ENCODE measurements at places on chromosomes 4 and X.

DNA sequence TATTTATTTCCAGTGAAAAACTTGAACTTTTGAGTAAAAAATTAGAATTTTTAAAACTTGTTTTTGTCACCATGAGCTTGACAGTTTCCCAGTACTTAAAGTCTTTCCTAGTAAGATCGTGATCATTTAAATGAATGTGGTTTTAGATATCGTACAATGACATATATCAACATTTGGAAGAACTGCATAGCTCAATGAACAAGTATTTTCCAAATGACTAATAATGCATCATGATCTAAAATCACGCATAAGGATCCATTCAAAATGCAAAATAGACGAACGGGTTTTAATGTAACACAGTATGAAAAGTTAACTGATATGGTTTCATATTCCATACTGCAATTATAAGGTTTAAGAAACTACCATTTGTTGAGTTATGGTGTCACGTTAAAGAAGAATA lies 4.1 kb upstream of the NDNF start:
- DNase-seq: no peak

DNA sequence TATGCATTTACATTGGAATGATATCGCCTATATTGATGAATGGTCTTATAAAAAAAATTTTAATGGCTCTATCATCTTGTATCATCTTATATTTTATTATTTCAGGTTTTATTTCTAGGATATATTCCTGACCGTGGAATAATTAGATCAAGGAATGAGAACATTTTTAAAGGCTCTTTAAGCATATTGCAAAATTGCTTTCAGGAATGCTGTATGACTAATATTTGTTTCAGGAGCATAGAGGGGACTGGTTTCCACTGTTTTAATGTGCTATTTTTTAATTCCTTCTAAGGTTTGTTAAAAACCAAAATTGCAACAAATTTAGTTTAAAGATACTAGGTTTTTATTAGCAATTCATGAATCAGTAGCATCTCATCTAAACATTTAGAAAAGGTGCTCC lies 120.2 kb downstream of the BMPR1B start:
- no peak for DNase-seq

GRCh38 chrX:134388161-134389109 lies 71.5 kb upstream of the HPRT1 start:
- no peak for DNase-seq

DNA sequence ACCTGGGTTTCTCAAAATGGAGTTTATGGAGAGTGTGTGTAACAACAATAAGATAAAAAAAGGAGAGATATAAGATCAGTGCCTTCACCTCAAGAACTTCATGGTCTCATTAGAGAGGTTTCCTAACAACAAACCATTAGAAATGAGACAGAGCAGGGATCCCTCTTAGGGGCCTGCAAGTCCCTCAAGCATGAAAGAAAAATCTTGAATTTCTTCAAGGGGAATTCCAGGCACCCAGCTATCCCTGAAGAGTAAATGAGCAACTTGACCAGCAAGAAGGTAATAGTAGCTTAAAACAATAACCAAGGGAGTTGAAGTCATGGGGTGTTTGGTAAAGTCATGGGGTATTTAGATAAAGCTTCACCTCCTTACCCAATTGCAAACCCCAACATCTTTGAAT lies 49.7 kb upstream of the TLR3 start:
- no peak for DNase-seq

DNA sequence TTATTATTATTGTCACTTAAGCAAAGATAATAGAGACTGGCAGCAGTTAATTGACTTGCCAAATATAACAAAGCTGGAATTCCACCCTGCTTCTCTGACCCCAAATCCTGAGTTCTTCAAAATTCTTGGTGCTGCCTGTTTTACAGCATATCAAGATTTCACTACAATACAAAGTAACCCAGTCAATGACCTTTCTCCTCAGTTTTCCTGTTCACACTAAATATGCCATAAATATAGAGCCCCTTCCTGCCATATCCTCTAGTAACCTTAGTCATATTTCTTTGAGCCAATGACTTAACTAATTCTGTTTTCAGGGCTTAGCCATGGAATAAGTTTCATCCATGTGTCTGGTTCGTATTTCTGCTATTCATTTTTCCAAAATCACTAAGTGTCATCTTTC lies 315.3 kb upstream of the HS3ST1 start:
- DNase-seq: no peak

DNA sequence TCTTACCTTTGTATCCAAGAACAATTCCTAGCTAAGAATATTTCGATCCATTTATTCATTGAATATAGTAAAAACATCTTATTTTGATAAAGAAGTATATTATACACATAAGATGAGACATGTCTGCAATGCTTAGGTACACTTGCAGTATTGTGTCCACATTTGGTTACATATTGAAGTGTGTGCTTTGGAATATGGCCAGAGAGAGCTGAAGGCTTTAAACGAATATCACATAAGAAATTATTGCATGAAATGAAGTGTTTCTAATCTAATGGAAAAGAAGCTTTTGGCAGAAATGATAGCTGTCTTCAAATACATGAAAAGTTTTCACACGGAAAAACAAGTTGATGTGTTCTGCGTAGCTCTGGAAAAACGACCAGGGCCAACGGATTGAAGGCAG lies 516.1 kb upstream of the ZFP42 start:
- DNase-seq: no peak

DNA sequence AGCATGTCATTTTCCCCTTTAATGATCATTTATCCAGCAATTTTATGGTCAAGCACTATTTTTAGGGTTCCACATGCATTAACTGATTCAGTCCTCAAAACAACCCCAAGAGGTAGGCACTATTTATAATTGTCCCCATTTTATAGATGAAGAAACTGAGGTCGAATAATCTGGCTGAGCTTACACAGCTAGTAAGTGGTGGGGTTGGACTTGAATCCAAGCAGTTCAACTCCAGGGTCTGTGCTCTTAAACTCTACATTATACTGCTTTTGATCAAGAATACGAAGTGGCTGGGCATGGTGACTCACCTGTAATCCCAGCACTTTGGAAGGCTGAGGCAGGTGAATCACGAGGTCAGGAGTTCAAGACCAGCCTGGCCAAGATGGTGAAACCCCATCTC lies 3.2 kb upstream of the CHRNA9 start:
- no peak for DNase-seq

DNA sequence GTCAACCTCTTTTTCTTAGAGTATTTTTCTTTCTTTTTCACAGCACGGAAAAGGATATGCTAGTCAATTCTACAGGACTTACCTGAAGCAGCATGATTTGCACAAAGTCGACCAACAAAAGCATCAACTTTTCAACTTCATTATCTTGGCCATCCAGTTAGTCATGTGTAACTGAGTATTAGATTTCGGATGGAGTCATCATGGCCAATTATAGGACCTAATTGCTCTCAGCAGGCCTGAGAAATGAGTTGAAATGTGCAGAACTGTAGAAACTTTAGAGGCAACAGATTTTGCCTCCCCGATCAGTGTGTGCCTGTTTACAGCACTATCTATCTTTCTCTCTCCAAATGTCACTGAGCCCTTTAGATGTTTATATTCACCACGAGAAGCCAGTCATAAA lies 41.0 kb downstream of the PCDH10 start:
- no peak for DNase-seq

DNA sequence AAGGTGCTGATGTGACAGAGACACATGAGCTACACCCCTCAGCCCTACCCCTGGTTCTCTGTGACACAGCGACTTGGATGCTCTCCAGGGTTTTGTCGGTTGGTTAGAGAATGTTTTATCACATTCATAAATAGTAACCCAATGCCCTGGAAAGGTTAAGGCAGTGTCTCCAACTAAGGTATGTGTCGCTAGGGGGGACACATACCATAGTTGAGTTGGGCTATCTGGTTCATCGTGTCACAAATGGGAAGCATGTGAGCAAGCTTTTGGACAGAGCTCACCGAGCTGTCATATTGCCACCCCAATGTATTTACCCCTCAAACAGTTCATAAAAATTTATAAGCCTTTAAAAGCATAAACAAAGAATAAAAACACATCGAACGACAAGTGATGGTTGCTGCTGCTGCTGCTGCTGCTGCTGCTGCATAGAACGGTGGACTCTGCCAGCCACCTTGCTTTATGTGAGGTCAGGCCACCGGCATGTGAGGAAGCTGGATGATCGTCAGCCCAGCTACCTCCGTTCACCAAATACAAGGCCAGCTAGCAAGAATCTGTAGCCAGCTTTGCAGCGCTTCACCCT lies 55.9 kb downstream of the STOX2 start:
- DNase-seq: no peak

GRCh38 chr4:139582044-139582443 lies 26.0 kb upstream of the SETD7 start:
- DNase-seq: no peak

DNA sequence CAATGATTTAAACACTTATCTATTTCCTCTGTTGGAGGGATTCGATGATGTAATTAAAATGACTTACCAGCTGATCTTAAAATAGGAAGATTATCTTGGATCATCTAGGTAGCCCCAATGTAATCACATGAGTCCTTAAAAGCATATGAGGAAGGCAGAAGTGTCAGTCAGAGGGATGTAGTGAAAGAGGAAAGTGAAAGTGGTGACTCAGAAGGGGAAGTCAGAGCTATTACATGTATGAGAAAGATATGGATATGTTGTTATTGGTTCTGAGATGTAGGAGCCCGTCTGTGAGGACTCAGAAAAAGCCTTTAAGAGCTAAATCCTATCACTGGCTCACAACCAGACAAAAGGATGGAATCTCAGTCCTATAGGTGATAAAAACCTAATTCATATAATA lies 456.4 kb downstream of the DACH2 start:
- DNase-seq: no peak

DNA sequence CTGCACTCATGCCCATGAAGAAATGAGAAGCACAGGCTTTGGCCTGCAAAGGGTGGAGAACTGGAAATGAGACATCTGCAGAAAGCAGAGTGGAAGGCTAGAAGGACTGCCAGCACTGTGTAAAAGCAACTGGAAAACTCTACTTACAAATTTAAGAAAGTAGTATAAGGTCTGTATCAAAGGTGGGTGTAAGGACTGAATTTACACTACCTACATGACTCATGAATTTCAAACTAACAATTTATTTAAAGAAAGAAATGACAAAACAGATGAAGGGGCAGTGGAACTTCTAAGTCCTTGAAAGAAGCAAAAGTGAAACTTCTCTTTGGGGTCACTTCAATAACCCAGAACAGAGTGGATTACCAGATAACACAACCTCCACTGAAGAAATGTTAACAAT lies 71.2 kb downstream of the SLC10A7 start:
- DNase-seq: no peak

DNA sequence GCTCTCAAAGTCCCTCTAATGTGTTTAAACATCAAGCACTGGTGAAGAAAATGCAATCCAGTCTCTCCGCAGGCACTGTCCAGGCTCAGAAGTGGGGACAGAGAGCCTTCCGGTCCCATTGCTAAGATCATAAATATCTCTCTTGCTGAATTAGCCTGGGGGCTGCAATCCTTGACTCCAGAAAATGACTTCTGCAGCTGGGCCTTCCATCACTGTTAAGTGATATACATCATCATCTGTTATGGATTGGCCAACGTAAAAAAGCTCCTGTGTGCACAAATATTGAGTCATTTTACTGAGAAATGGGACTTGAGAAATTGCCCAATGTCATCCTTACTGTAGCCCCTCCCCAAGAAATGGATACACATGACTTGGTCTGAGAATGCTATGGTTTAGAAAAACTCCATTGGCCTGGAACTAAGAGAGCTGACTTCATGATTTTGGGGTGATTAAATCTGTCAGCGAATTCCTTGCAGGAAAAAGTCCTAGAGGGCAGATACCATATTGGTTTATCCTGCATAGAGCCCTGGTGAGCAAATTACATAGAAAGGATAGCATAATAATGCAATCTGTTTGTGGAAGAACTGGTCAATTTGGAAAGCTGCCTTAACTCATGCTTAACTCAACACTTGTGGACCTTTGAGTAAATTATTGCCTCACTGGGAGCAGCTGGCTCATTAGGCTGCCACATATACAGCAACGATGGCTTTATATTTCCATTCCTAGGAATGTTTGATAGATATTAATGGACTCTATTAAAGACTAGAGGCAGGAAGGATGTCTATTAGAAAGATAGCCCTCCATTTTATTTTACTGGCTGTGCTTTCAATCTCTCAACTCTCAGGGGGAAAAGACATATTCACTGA lies 346.1 kb downstream of the GBA3 start:
- DNase-seq: no peak

- no peak for DNase-seq
Measured at GRCh38 chrX:79065696-79066095, 78.8 kb upstream of the GPR174 start.

GRCh38 chr4:75254745-75255144 lies 259.5 kb downstream of the RCHY1 start:
- DNase-seq: no peak

GRCh38 chr4:186725469-186726425 lies 2.1 kb upstream of the FAT1 start:
- peak; percentile 74 for DNase-seq

DNA sequence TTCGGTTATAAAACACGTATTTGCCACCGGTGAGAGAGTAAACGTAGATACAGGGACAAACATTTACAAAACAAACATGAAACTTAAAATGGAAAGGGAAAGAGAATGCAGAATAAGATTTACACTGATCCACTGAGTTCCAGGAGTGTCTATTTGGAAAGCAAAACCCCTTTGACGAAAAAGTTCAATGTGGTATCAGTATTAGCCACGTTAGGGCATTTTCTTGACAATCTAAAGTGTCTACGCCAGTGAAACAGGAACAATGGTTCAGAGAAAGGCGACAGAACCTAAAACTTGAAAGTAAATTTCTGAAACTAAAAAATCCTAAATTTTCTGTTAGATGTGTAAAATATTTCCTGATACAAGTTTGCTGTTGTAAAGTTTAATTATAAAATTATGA lies 278.5 kb upstream of the TENM3 start:
- DNase-seq: no peak

- DNase-seq: no peak
Measured at GRCh38 chrX:68018248-68019203, 414.8 kb downstream of the OPHN1 start.

DNA sequence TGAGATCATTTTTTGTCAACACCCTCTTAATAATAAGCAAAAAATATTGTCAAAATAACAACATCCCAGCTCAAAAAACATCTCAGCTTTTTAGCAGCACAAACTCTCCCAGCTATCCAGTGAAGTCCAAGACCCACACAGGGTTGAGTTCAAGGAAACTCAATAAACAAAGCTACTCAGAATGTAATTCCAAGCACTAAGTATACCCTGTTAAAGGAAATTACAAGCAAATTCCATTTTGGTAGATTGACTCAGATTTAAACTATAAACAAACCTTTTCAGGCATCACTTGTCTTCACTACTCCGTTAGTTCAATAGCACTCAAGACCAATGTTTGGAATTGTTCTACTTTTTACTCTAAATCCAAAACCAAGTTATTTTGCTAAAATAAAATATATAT lies 506.0 kb upstream of the INTU start:
- DNase-seq: no peak

GRCh38 chr4:13849778-13850177 lies 222.3 kb upstream of the BOD1L1 start:
- no peak for DNase-seq
